MV-4-11 (cell line): ENCODE measurements at places on chromosomes 12 and 14.

DNA sequence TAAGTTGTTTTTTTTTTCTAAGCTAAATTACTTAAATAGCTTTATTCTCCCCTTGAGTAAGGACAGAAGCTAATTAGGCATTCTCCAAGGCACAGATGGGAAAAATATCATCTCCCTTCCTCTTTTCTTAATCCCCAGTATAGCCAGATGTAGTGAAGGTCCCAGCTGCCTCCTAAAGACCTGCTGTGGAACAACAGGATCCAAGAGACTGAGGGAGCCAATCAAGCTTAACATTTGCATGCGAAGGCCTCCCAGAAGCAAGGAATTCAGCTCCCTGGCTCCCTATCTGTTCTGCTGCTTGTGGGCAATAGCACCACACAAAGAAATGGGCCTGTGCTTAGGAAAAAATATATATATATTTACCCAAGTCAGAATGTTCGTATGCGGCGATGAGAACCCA, 255.2 kb downstream of the SYT1 start:
- DNase-seq = no peak

DNA sequence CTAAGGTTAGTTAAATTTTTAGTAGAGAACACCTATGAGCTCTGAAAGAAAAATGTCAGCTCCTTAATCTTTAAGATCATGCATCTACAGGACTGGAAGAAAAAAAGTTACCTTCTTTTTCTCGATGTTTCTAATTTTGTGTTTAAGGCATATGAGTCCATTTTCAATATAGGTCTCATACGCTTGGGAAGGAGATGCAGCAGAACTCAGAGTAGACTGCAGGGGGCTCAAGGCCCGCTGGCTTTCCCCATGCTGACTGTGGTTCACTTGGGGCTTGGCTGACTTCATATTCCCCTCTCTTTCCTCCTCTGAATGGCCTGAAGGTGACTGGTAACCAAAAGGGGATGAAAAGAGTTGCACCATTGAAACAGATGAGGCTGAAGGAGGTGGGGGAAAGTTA, 1.5 kb downstream of the CAPRIN2 start:
- no peak for DNase-seq

- no peak for DNase-seq
Measured at GRCh38 chr12:62808166-62808879, 126.6 kb downstream of the PPM1H start.

GRCh38 chr12:70644861-70645260, 7.6 kb upstream of the PTPRB start:
- no peak for DNase-seq

DNA sequence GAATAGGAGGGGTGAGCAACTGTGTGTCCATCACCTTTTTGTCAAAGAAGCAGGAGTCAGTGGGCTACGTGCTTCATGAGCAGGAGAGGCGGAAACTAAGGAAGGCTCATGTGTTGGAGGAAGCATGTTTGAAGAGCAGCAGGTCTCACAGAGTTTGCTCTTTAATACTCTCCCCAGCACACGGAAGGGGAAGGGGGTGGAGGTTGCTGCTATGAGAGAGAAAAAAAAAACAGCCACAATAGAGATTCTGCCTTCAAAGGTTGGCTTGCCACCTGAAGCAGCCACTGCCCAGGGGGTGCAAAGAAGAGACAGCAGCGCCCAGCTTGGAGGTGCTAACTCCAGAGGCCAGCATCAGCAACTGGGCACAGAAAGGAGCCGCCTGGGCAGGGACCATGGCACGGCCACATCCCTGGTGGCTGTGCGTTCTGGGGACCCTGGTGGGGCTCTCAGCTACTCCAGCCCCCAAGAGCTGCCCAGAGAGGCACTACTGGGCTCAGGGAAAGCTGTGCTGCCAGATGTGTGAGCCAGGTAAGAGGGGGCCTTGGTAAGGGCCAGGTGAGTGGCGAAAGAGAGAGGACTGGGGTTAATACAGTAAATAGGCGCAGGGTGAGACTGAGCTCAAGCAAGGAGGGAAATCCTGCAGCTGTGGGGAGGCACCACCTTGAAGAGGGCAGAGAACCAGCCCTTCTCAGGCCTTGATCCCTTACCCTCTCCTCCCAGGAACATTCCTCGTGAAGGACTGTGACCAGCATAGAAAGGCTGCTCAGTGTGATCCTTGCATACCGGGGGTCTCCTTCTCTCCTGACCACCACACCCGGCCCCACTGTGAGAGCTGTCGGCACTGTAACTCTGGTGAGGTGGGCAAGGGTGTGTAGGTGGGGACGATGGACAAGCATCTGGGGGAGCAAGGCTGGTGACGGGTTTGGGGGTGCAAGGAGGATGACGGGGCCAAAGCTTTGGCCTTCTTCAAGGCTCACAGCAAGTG, at the start of gene CD27:
Gene CD27, plus strand, starts transcription at position 252 of the 985 bp plus-strand sequence. Its CDS starts 141 bp downstream, at position 393.
- DNase-seq = no peak

DNA sequence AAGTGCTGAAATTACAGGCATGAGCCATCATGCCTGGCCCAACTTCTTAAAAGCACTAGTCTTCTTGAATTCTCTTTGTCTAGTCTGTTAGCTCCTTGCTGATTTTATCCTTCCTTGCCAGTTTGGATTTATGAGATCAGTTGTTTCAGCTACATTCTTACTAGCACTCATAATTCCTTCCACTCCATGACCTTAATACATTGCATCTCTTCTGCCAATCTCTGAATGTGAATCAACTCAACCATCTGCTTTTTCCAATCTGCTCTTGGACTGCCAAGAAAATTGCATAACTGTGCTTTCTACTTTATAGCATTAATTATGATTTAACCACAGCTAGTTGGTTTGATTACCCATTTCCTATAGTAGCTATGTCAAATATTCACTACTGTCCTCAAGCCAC, 14.9 kb upstream of the HEATR5A start:
- DNase-seq = no peak
